ENCODE measurements at places on chromosomes 1 and 21. TPM values are rescaled to one million over a fixed set of nuclear protein-coding genes. Genes with fewer than 3 reads are reported as not detected.

DNA sequence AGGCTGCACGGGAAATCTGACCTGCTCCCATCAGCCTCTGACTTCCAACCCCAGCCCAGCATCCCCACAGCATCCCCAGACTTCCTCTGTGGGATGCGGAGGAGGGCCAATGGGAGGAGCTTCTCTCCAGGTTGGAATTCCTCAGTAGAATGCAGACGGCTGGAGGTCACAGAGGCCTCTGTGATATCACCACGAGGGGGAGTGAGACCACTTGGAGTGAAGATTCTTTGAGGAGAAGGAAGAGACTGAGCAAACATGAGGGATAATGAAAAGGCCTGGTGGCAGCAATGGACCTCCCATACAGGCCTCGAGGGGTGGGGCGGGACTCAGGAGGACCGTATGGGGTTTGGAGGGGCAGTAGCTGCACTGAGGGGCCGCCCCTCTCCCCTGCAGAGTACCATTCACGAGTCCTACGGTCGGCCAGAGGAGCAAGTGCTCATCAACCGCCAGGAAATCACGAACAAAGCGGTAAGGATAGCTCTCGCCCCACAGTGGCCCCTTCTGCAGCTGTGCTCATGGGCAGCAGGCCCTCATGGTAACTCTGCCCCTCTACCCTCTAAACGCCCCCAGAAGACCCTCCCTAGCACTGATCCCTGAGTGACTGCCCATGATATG, at the start of gene CATSPER4:
Gene CATSPER4 (plus strand): TSS at position 230 of the 615 bp plus-strand sequence. CDS start 26 bp downstream, at position 256.
- DNase-seq = no peak

DNA sequence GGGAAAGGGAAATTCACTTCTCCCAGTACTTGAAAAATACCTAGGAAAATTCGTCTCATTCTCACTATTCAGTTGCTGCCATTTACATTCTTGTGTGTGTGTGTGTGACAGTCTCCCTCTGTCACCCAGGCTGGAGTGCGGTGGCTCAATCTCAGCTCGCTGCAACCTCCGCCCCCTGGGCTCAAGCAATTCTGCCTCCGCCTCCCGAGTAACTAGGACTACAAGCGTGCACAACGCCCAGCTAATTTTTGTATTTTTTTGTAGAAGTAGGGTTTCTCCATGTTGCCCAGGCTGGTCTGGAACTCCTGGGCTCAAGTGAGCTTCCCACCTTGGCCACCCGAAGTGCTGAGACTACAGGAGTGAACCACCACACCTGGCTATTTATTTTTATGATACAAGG, 1.2 kb downstream of the SNAPIN start:
- DNase-seq = no peak

- DNase-seq = peak; percentile 74
Observed at GRCh38 chr1:247322849-247323586, 8.6 kb downstream of the ZNF496 start.

- no peak for DNase-seq
Observed at GRCh38 chr21:14557413-14557812, 11.3 kb upstream of the SAMSN1 start.

DNA sequence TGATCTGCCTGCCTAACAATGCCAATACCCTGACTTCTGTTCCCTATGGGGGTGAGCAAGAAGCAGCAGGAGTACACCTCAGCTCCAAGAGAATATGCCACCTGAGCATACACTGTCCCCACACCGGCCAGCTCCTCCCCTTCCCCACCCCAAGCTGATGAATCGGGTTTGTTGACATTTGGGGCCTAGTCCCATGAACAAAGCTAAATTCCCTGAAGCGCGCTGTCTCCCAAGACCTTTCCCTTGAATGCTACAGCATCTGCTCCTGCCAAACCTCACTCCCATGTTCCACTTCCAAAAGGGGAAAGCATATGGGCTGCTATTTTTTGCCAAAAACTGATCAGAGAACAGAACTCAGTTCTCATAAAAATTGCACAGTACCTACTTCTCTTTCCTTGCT, 220.4 kb upstream of the CAMK1G start:
- DNase-seq = no peak

DNA sequence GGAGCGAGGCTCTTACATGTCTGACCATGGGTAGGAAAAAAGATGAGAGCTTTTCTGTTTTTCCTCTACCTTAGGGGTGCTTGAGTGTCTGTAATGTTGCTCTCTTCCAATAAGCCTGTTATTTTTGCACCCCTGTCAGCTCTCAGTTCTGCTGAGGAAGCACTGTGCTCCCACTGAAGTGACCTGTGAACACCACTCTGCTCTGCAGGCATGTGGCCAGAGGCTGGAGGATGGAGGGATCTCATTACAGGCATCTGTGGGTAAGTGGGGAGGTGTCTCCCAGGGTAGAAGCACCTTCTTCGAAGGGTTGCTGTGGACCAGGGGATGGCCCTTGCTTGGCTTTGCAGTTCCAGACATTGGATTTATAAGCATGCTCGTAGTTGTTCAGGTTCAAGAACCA, 56.8 kb upstream of the RBM15 start:
- DNase-seq = no peak

GRCh38 chr1:212671342-212672031, 28.2 kb downstream of the BATF3 start:
- DNase-seq = no peak

EDN2 gene
- not detected for total RNA-seq

TSTD1 gene
- total RNA-seq = 108 TPM

KRTAP12-1 gene
- total RNA-seq = not detected

HSD3B1 gene
- total RNA-seq = not detected

AGO4 gene
- total RNA-seq = 12.8 TPM

REN gene
- not detected for total RNA-seq

Data from naive thymus-derived CD8-positive, alpha-beta T cell (primary cell).